Left ventricle myocardium inferior (tissue), 1 donor: ENCODE measurements at places on chromosomes 5 and 9. TPM values are rescaled to one million over a fixed set of nuclear protein-coding genes. Genes with fewer than 3 reads are reported as not detected.

TRIM36 gene
- 0.44 TPM for total RNA-seq

CCNO gene
- total RNA-seq: not detected

OR1L6 gene
- not detected for total RNA-seq

GLDC gene
- total RNA-seq: not detected

- DNase-seq: no peak
These were observed 95.8 kb downstream of the CDK5RAP2 start for GRCh38 chr9:120484162-120484561.

GRCh38 chr9:37422289-37423104, at the start of gene GRHPR:
TSS of gene GRHPR (plus strand) at chr9:37422696. CDS start at chr9:37422751, 55 bp downstream.
- peak; percentile 92 for DNase-seq

DNA sequence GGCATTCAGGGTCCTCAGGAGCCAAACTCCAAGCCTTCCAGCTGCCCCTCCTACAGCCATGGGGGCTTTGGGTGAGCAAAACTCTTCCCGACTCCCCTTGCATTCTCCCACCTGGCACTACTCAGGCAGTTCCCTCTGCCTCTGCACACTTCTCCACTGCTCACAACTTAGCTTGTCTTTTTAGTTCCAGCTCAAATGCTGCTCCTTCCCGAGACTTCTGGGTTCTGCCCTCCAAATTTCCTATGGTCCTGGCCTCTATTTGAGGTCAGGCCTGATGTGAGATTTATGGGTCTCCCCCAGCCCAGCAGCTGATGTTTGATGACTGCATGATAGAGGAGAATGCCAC, 5.7 kb upstream of the SLC25A48 start:
- DNase-seq: no peak

- peak; percentile 68 for DNase-seq
These were observed 151.5 kb downstream of the RGS3 start for GRCh38 chr9:113614843-113615648.

DNA sequence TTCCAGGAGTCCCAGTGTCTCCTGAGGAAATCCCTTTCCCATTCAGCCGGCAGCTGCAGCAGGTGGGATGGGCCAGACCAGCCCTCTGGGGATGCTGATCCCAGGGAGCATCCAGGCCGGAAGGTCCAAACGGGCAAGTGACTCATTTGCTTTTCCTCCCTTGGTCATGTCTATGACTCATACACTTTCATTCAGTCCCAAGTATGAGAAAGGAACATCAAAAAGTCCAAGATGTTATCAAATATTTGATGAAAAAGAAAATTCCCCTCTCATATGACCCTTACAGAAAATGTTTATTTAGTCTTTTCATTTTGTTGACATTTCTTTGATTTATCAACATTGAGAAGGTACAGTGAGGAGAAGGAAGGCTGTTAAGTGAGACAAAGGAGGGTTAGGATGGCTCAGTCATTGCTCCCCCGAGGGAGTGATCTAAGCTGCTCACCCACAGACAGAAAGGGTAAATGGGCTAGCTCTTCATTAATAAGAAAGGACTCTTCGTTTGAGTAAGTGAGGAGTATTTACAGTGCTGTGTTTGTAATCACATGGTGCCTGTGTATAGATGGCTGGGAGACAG, 117.6 kb upstream of the ANKRD55 start:
- DNase-seq: peak; percentile 69

- no peak for DNase-seq
These were observed 431 bp downstream of the TMOD1 start for GRCh38 chr9:97501972-97502221.
